ENCODE measurements at places on chromosomes 4 and X. TPM values are rescaled to one million over a fixed set of nuclear protein-coding genes. Genes with fewer than 3 reads are reported as not detected.

Gene BMP3
- not detected for polyA plus RNA-seq

Gene PDE6B
- polyA plus RNA-seq, result 28.3 TPM

Gene CT55
- polyA plus RNA-seq, result not detected

Gene ARAP2
- polyA plus RNA-seq, result 10.4 TPM

Gene IL21
- not detected for polyA plus RNA-seq

Gene XG
- polyA plus RNA-seq, result not detected

DNA sequence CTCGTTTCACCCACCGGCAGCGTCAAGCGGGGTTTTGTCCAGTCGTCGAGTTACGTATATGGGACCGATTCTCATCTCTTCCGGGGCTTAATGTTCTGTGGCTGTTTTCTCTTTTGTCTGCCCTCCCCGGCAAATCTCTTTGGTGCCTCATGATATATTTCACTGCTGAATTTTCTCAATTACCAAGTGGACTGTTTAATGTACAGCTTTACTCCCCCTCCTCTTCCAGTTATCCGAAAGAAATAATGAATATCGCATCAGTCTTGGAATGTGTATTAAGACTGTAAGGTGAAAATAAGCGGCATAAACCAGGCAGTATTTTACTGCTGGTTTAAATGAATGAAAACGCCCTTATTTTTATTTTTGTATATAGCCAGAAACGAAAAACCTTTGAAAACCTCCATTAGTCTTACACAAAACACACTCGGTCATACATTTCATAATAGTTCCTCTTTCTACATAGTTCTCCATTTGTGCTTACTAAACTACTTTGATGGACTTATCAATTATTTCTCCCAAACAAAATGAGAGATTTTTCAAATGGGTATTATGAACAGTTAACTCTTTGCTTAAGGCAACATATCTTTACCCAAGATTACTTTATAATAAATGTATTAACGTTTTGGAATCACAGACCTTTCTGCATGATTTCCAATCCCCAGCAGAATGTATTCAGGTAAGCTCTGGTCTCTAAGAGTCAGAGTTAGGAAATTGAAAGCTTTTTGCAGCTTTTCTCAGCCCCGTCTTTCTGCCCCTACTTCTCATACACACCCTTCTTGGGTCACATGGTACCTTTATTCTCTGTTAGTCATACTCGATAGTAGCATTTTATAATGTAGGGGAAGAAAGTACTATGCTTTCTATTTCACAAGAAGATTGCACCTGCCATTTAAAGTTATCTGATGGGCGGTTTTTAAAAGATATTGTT is 979 bp downstream of the RP2 start:
- no peak for DNase-seq

DNA sequence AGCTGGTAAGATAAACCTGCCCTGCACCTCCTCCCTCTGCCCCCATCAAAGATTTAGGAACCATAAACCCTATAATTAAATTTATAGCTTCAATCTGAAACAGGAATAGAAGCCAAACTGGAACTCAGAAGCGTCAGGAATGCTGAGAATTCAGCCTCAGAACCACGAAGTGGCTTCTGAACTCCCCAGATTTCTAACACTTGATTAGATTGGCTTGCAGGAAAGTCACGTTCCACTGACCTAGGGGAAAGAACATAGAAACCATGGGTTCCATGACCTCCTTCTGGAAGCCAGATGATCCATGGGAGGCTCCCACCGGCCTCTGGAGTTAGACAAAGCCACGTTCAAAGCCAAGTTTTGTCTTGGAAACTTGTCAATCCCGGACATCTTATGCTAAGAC is 356.5 kb downstream of the MID1IP1 start:
- no peak for DNase-seq

GRCh38 chrX:9591496-9591895 is 126.6 kb downstream of the TBL1X start:
- no peak for DNase-seq

- no peak for DNase-seq
Measured at GRCh38 chrX:80573275-80573674, 153.0 kb downstream of the TENT5D start.

DNA sequence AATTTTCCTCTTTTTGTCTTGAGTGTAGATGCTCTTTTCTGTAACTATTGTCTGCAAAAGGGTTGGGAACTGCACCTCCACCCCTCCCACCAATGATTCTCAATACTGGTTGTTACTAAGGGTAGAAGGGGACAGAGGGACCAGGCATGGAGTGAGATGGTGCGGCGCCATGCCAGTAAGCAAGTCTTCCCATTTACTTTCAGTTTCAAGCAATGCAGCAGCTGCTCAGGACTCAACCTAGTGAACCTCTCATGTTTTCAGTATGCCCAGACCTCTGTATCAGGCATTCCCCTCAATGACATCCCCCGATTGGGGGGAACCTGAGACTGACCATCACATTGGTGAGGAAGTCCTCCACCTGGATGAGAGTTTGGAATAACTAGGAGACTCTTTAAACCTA is 41.5 kb downstream of the ZNF81 start:
- DNase-seq, result no peak

DNA sequence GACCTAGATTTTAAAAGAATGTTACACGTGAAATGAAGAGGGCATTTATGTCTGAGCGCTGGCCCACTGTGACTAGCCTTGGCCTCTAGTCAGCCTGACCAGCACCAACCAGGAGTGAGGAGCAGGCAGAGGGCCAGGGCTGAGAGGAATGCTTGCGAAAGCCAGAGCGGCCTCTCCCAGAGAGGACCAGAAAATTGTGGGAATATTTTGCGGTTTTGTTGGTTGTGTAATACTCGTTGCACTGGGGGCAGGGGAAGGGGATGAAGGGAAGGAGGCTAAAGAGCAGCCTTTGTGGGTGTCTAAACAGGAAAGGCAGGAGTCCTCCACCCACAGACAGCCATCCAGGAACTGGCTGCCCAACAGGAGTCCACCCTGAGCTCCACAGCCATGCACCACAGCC is 3.8 kb downstream of the GABRE start:
- DNase-seq, result no peak

GRCh38 chr4:25081866-25082471 is 51.2 kb upstream of the LGI2 start:
- DNase-seq, result no peak

DNA sequence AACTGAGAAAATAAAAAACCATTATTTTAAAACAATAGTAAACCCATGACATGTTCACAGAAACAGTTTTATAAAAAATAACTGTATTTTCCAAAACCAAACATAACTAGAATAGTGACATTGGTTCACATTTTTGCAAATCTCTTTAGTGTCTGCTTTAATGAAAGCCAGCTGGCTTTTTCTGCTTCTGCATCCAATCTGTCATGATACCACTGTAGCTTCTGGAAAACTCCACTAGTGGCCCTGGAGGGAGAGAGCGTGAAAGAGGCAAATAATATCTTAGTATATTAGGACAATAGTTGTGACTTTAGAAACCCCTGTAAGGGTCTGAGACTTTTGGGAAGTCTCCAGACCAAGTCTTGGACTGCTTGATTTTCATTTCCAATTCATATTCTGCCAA is 31.1 kb downstream of the FGFBP1 start:
- no peak for DNase-seq

DNA sequence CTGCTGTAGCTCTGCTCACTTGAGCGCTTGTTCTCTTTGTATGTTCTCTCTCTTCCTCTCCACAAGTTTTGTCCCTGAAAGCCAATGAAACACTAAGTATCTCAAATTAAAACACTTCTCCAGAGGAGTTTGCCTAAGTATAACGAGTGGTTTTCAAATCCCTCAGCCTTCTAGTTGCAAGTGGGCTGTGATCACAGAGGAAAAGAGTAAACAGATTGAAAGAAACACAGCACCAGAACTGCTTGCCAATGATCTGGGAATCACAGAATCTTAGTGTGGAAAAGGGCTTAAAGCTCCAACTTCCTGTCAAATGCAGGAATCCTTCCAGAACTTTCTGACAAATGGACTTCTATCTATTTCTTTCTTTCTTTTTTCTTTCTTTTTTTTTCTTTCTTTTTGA is 4.8 kb upstream of the PRSS12 start:
- no peak for DNase-seq

- no peak for DNase-seq
Measured at GRCh38 chr4:13705521-13706041, 78.1 kb upstream of the BOD1L1 start.

DNA sequence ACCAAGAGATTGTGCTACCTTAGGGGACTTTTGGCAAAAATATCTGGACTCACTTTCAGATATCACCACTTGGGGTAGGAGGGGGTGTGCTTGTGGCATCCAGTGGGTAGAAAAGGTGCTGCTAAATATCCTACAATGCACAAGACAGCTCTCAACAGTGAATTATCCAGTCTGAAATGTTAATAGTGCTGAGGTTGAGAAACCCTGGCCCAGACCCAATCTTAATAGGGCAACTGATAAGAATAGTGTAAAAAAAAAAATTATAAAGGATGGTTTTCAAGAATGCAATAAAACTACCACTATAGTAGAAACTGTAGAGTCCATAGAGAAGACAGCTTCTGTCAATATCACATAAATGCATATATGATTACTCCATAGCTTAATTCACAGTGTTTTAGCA is 185.5 kb downstream of the ZNF330 start:
- no peak for DNase-seq

DNA sequence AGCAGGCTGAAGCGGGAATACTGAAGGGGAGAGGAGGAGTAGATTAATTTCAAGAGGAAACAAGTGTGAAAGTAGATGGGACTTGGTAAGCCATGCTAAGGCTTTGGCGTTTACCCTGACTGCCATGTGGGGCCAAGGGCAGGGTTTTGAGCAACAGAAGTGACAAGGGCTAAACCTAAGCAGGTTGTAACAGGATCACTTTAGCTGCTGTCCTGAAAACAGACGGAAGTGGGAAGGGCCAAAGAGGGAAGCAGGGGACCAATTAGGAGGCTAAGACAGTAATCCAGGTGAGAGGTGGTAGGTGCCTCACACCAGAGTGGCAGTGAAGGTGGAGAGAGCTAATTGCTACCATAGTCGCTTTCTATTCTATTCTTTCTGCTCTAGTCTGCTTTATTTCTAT is 166.5 kb downstream of the PJA1 start:
- no peak for DNase-seq

DNA sequence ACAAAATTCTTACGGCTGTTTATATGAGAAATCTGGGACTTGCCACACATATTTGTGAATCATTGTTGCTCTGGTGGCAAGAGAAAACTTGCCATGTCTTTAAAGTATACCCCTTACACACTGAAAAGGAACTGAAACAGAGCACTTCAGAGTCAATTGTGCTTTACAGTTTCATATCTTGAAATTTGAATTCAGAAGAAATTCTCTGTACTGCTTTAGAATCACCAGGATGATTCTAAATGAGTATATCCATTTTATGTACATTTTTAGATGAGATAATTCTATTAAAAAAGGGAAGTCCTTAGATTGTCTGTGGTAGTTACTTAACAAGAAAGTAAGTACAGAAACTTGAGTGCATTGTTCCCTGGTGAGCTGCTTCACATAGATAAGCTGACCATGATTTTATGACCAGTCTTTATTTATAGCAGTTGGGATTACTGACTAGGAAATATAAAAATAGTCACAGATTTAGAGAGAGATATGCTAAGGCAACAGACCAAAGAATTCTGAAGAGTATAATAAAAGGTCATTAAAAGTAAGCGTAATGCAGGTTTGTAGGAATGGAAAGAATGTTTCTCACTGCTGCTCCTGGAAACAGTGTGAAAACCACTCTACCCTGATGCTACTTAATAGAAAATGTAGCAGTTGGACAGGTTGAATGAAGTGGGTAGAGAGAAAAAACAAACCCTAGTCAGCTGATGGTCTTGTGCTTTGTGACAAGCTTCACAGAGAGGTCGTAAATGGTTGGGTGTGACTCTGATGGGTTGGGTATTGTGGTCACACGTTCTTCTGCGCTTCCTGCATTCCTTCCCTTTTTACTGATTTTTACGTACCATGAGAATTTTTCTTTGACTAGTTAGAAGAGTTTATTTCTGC is 41.0 kb downstream of the FNIP2 start:
- peak; percentile 28 for DNase-seq

DNA sequence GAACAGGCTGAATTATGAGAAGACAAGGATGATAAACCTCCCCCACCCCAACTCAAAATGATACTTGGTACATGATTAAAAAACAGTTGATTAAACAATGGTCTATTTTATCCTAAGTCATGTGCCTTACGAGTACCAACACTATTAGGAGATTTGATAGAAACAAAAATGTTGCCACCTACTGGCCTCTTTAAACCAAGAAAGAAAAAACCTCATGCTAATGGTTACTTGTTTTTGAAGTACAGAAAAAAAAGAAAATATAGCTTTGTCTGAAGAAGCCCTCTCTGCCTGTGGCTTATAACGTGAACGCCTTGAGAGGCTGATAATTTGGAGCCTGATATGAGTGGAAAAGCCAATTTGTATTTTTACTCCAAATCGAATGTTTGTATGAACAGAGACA is 538.2 kb downstream of the DMD start:
- DNase-seq, result no peak

DNA sequence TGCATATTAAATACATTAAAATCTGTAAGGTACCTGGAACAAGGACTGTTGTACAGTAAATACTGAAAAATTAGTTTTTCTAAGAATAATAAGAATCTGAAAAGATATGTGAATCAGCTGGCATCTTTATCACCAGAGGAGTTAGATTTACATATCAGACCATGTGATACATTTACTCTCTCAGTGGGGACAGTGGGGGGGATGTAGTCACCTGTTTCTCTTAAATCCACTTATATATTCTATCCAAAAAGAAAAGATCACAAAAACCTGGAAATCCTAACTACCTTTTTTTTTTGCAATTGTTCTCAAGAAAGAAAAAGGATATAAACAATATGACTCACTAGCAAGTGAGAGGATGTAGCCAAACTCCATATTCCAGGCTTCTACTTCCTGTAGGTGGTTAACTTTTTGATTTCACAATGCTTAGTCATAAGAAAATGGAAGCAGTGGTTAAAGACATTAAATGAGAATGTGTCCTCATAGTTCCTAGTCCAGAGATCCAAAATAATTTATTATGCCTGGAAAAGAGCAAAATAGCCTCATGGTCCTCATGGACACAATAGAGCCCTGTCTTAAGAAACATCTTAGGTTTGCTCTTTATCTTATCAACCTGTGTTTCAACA is 22.5 kb upstream of the MYOZ2 start:
- DNase-seq, result no peak

GRCh38 chr4:123838474-123838873 is 441.9 kb downstream of the SPRY1 start:
- no peak for DNase-seq

DNA sequence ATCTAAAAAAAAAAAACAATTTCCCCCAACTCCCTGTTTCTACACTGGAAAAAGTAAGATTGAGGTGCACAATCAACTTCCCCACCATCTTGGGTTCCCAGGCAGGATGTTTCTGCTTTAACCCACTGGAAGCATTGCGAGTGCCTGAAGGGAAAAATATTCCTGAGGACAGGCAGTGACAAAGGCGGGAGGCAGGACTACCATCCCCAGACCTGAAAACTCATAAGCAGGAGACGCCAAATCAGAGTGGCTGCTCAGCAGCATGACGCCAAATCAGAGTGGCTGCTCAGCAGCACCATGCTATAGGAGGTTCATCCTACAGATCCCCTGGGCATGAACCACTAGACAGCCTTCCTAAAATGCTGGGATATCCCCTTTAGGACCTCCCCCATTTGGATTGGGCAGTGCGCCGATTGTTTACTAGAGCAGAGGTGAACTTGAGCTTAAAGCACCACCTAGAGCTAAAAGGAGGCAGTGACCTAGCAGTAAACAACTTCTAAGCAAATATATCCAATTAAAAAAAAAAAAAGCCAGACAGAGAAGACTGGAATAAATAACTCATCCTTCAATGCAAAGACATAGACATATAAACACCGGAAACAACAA is 35.0 kb upstream of the GK start:
- no peak for DNase-seq

GRCh38 chrX:15815779-15816437 is 25.6 kb downstream of the ZRSR2 start:
- DNase-seq, result no peak

GRCh38 chr4:140284456-140284855 is 89.0 kb upstream of the SCOC start:
- DNase-seq, result no peak

All from naive thymus-derived CD4-positive, alpha-beta T cell (primary cell).